ENCODE measurements at places on chromosomes 7 and 10. TPM values are rescaled to one million over a fixed set of nuclear protein-coding genes. Genes with fewer than 3 reads are reported as not detected.

The UTF1 gene
- not detected for total RNA-seq

The MACC1 gene
- not detected for total RNA-seq

The GLI3 gene
- total RNA-seq, result not detected

DNA sequence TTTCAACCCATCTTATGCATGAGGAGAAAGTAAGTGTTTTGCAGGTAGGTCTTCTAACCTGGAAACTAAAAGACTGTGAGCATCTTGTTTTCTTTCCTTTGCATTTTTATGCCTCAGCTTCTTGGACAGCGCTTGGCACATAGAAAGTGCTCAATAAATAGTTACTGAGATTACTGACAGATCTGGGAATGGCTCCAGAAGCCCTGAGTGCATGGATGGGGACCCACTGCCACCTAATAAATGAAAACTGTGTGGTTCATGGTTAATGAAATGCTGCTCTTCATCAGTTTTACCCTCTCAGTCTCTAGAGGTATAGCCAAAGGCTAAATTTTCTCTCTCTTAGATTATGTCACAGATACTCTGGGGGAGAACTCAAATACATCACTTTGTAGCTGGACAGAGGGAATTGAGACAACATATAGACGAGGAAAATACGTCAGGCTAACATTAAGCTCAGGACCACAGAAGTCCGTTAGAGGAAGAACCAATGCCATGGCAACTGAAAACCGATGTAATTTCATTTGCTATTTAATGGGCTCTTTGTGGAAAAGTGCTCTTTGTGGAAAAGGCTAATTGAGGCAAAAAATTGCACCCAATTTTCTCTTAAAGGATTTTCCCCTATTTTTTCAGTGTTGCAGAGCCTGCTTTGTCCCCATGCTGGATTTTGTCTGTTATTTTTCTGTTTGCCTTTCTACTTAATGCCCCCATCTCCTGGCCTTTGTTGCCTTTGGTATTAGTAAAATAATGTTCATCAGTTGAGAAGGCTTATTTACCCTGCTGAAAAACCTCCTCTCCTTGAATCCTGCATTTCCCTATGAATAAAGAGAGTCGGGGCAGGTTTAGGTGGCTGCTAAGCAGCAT lies 17.8 kb downstream of the ASB4 start:
- no peak for DNase-seq

GRCh38 chr10:128365156-128365725 lies 239.0 kb upstream of the MKI67 start:
- no peak for DNase-seq

DNA sequence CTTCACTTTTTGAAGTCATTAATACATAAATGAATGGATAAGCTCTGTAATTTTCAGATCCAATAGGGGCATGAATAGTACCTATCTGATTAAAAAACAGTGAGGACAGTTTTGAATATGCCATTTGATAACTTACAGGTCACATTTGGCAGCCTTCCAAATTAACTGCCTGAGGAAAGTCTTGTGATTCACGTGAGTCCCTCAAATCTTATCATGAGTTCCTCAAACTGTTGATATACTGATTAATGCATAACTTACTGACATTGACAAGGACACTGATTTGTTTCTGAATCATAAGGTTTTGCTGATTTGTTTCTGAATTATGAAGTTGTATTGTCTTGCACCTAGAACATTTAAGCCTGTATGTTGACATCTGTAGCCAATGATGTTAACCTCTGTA lies 55.1 kb downstream of the ANKMY2 start:
- DNase-seq, result no peak

GRCh38 chr10:80596391-80597257 lies 58.9 kb downstream of the SH2D4B start:
- peak; percentile 42 for DNase-seq

- no peak for DNase-seq
Observed at GRCh38 chr10:118114992-118115391, 68.3 kb upstream of the RAB11FIP2 start.

GRCh38 chr7:99390941-99391602 lies 16.5 kb downstream of the ARPC1B start:
- no peak for DNase-seq

- no peak for DNase-seq
Observed at GRCh38 chr7:151993977-151994676, 31.3 kb upstream of the GALNT11 start.

DNA sequence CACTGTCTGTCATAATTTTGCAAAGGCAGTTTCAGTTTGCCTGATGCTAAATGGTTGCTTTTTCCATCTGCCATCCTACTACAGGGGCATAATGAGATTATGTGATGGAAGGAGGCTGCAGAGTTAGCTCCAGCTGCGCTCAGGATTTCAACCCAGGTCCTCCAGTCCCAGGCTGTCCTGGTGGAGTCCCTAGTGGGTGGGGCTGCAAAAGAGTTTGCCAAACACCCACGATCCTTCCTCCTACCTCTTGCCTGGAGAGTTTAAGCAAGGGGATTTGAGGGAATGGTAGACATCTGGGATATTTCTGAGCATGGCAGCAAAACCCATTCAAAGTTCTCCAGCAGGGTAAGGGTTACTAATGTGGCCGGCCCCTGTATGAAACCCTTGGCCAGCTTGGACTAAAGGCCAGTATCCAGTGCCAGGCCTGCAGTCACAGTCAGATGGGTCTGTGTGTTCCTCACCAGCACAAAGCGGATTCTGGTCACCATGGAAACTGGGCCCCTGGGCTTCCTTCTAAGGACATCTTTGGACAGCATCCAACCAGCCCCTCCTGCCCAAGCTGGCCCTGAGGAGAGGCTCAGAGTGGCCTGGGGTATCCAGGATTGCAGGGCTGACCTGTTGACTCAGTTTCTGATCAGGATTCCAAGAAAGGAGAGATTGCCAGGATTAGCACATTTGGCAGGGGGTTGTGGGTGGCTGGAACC lies 42.7 kb upstream of the CHST3 start:
- no peak for DNase-seq

- DNase-seq, result no peak
Observed at GRCh38 chr10:90968328-90969081, 47.6 kb upstream of the ANKRD1 start.

DNA sequence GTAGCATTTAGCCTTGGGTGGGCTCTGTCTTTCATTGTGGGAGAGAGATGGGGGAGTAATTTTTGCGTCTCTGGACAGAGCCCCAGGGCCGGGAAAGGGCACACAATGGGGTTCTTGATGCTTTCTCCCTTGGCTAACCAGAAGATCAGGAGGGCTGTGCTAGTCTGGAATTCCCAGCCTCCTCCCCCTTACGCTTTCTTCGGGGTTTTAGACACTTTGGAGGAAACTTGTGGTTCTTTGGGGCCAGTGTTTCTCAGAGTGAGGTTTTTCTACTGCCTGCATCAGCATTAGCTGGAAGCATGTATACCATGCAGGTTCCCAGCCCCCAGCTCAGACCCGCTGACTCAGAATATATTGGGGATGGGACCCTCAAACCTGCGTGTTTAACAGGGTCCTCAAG lies 7.0 kb downstream of the NEURL1 start:
- DNase-seq, result no peak

DNA sequence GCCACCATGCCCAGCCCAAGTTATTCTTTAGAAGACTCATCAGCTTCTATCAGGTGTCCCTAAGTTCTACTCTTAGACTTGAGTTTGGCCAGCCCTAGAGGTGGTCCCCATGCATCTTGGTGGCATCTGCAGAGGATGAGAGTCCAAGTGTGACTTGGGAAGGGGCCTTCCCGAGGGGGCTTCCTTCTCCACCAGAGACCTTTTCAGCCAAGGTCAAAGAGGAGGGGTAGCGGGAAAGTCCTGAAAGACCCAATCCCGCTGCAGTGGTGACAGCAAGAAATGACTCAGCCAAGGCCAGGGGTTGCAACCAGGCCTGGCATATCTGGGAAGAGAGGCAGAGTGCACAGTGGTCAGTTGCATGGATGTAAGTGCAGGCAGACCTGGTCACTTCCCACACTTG lies 61.7 kb upstream of the MGMT start:
- no peak for DNase-seq

GRCh38 chr10:31261511-31262311 lies 57.3 kb upstream of the ZEB1 start:
- no peak for DNase-seq

DNA sequence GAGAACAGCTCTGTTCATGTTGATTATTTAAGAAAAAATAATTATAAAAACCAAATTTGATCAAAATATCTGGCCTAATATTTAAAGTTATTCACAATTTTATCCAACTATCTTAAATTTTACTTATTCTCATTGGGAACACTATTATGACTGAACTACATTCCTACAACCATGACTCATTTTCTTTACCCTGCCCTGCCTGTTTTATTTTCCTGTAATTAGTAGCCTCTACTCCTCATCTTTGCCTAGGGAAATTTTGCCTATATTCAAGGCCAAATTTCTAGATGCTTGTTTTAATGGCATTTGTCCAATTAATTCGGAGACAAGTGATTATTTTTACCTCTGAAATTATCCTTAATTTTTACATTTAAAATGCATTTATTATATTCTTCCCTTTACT lies 289.7 kb upstream of the TMEM229A start:
- no peak for DNase-seq

DNA sequence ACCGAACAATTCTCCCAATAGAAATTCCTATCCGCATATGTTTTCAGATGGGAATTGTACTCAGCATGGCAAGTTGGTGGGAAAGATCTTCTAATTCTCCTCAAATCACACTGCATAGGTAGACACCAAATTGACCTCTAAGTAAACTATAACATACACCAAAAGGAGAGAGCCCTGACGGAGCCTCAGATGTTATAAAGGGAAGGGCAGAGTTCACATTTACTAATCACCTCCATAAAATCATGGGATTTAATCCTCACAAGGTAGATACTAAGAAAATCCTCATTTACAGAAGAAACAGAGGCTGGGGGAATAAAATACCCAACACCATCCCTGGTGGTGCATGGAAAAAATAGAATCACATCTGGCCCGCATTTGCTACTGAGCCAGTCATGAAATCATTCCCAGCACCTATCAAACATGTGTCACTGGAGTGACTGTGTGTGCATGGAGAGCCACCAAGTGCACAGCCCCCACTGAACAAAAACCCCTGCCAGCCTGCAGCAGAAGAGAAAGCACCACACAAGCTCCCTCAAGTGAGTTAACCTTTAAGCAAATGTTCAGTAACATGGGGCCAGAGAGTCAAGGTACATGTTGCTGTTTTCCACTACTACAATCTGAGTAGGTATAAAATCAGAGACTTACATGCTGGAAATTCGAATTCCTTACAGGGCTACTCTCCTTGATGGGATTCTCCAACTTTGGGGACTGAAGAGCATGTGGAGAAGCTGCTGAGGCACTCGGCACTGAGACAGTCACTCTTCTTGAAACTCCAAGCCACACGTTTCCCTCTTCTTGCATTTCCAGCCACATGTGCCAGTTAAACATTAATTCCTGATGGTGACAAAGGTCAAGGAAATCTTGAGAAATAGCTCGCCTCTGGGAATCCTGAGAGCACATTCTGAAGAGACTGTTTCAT lies at the start of gene DDC:
DDC (minus strand) TSS at position 766 of the 919 bp plus-strand sequence. CDS start 21,320 bp downstream, outside the sequence.
- DNase-seq, result peak; percentile 81

DNA sequence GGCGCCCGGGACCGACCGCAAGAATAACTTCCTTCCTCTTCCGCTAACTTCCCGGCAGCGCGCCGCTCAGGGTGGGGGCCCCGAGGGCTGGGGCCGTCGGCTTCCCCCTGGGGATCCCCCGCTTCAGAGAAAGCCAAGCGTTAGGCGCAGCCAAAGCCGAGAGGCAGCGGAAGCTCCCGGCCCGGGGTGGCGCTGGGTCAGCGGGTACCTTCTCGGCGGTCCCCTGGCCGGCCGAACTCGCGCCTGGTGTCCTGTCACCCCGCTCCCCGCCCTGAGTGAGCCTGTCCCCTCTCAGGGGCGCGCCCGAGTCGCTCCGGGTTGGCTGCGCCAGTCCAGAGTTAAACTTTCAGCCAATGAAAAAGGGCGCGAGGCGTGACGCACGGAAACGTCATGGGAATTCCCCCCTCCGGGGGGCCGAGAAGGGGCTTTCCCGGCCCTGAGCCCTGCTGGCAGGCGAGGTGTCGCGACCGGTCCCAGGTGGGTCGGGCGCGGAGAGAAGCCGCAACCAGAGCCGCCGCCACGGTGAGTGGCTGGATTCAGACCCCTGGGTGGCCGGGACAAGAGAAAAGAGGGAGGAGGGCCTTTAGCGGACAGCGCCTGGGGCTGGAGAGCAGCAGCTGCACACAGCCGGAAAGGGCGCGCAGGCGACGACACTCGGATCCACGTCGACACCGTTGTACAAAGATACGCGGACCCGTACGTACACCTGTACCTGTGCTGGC lies 1.3 kb upstream of the NFKB2 start:
- peak; percentile 85 for DNase-seq

GRCh38 chr10:18984531-18984930 lies 64.1 kb upstream of the MALRD1 start:
- DNase-seq, result no peak

DNA sequence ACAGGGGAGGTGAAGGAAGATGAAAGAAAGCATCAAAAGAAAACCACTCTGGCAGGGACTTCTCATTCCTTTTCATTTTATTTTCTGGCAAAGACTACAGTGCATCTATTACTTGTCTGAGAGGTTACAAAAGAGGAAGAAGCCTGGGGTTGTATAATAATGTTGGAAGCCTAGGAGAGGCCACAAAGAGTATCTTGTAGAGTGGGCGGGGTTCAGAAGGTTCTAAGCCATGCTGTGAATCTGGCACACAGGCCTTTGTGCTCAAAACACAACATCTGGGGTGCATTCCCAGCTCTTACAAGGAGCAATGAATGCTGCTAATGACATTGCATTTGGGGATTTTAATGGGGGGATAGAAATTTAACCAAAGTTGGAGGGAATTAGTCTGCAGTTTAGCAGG lies 49.4 kb downstream of the MRPL32 start:
- no peak for DNase-seq

GRCh38 chr10:103637011-103637410 lies 143.5 kb downstream of the NEURL1 start:
- DNase-seq, result no peak

DNA sequence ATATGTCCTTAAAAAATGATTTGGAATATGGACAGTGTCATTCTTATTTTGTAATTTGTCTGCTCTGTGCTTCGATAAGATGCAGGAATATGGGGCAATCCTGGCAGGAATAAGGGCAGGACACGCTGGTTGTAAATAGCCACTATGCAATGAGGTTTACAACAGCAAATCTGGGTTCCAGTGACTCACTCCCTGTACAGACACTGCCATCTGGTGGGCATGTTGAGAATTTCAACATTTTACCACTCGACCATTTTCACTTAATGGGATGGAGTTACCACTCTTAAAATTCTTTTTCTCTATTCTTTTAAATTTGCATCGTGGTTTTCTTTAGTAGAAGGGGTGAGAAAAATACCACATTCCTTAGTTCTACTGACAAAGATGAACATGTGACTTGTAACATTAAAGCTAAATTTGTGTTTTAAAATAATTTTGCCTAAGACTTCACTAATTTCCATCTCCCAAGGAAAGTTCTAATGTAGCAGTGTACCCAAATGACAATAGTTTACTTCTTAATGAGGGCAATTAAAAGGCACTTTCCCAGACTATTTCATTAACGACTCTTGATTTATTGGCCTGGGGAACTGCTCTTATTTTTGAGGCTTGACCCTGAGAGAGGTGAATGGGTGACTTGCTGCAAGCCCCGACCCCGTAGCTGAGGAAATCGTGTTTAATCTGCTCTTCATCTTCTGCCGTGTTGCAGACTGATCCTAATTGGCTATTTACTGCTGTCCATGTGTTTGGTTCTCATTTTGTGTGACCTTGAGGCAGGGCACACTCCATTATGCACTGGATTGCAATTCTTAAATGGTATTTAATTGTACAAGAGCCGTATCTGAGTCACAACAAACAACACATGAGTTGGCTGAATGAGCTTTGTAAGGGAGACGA lies 173.6 kb upstream of the IMMP2L start:
- DNase-seq, result peak; percentile 64
